Keratinocyte (primary cell): ENCODE measurements at places on chromosomes 2 and 18. TPM values are rescaled to one million over a fixed set of nuclear protein-coding genes. Genes with fewer than 3 reads are reported as not detected.

CD207 gene
- not detected in 3 replicates for polyA plus RNA-seq

C2orf78 gene
- not detected in 3 replicates for polyA plus RNA-seq

DNA sequence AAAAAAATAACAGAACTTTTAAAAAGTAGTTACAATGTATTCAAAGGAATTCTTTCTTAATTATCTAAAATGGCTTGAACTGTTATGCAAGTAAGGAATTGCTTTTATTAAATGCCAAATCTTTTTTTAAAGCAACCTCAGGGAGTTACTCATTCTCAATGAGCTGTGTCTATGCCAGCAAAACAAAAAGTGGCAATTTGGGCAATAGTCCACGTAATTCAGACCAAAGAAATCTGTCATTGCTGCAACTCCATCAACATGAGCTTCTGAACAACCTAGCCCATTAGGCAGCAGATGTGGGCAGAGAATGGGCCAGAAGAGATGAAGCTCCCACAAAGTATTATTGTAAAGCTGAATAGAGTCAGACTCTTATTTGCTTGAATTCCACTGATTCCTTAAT lies 118.4 kb downstream of the ALK start:
- H3K27me3 ChIP-seq = peaks cover 20% of the 10 kb centered on the region
- H3K27ac ChIP-seq = no peak overlapping the region
- no peaks in the 10 kb centered on the region for H3K36me3 ChIP-seq
- no peaks in the 10 kb centered on the region for H3K4me1 ChIP-seq
- H3K4me3 ChIP-seq = no peak overlapping the region

- no peak overlapping the region for H3K4me3 ChIP-seq
- peaks cover 4% of the 10 kb centered on the region for H3K27me3 ChIP-seq
- H3K4me1 ChIP-seq = no peaks in the 10 kb centered on the region
- no peak for DNase-seq
Measured at GRCh38 chr18:75110846-75111415, 98.0 kb downstream of the PTGR3 start.

GRCh38 chr2:239821694-239822075 lies 203.5 kb downstream of the NDUFA10 start:
- no peak overlapping the region for H3K4me3 ChIP-seq
- H3K36me3 ChIP-seq = no peaks in the 10 kb centered on the region
- H3K27ac ChIP-seq = no peak overlapping the region
- DNase-seq = no peak
- H3K27me3 ChIP-seq = no peaks in the 10 kb centered on the region
- H3K4me1 ChIP-seq = no peaks in the 10 kb centered on the region

- H3K27me3 ChIP-seq = no peaks in the 10 kb centered on the region
- H3K27ac ChIP-seq = no peak overlapping the region
- DNase-seq = no peak
- no peaks in the 10 kb centered on the region for H3K36me3 ChIP-seq
- H3K4me1 ChIP-seq = peaks cover 69% of the 10 kb centered on the region
Measured at GRCh38 chr2:46167406-46167805, 129.8 kb upstream of the EPAS1 start.

DNA sequence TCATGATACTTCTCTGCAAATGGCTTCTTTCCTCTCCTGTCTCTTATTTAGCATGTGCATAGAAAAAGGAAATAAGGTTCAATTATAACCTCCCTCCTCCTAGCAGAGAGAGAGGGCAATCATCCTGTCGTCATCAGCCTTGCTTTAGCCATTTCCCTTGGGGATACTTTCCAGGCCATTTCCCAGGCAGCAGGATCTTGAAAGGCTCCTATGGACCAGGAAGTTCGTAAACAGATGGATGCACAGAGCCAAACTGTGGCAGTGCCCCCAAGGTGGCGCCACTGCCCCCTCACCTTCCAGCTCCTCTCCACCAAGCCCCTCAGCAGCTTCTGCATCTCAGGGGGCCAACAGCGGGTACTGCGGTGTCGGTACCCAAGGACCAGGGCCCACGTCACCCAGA lies 157.4 kb downstream of the DTNA start:
- H3K27ac ChIP-seq = no peak overlapping the region
- H3K4me1 ChIP-seq = no peaks in the 10 kb centered on the region
- no peak overlapping the region for H3K4me3 ChIP-seq
- no peaks in the 10 kb centered on the region for H3K27me3 ChIP-seq
- no peaks in the 10 kb centered on the region for H3K36me3 ChIP-seq
